ENCODE measurements at places on chromosomes 5 and 9.

- DNase-seq, result no peak
Observed at GRCh38 chr5:168727547-168727946, 148.4 kb upstream of the PANK3 start.

DNA sequence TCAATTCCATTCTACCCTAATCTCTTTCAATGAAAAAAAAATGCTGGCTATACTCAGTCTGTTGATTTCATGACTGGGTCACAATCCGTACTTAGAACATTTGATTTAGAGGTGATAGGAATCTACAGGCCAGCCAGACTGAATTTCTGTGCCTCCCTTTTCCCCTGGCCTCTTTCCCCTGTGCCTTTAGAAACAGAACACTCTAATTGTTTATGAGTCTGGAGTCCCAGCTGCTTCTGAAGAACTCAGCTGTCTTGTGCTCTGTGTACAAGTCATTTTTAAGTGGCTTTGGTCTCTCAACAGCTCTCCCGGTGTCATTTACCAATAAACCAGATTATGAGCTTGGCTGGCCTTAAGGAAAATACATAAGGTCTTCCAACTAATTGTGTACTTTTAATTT, 94.1 kb upstream of the ITGA2 start:
- DNase-seq, result no peak

GRCh38 chr9:130356877-130357584, 87.7 kb upstream of the ASS1 start:
- DNase-seq, result no peak

DNA sequence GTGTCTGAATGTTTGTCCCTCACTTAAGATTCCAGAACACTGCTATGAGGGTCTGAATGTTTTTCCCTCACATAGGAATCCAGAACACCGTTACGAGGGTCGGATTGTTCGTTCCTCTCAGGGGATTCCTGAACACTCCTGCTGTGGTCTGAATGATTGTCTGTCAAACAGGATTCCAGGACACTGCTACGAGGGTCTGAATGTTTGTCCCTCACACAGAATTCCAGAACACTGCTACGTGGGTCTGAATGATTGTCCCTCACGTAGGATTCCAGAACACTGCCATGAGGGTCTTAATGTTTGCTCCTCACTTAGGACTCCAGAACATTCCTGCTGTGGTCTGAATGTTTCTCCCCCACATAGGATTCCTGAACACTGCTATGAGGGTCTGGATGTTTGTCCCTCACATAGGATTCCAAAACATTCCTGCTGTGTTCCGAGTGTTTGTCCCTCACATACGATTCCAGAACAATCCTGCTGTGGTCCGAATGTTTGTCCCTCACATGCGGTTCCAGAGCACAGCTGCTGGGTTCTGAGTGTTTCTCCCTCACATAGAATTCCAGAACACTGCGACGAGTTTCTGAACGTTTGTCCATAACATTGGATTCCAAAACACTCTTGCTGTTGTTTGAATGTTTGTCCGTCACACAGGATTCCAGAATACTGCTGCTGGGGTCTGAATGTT, 199.5 kb downstream of the FOXD4L6 start:
- DNase-seq, result no peak
